ENCODE measurements at places on chromosomes 7 and 10.

GRCh38 chr10:48801001-48801421 lies 116.3 kb downstream of the WDFY4 start:
- no peak for DNase-seq

DNA sequence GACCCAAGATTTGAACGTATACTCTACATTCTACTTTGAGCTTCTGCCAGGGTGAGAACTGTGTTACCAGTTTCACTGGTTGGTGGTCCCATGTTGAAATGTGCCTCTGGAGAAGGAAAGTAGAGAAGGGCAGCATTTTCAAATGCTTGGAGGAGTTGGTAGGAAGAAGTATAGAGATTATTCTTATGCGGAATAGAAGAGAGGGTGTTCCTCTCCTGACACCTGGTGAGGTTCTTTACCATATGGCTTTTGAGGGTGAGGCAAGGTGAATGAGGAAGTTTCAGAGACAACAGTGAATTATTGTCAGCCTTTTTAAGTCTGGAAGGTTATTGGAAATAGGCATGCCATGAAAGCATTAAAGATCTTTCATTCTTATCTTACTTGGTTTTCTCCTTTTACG lies 34.3 kb downstream of the R3HCC1L start:
- no peak for DNase-seq

GRCh38 chr10:50533296-50533695 lies 90.5 kb downstream of the SGMS1 start:
- no peak for DNase-seq

GRCh38 chr10:12208460-12208859 lies 12.5 kb downstream of the CDC123 start:
- no peak for DNase-seq

GRCh38 chr10:62815381-62816075 lies 638 bp downstream of the EGR2 start:
- DNase-seq = no peak

DNA sequence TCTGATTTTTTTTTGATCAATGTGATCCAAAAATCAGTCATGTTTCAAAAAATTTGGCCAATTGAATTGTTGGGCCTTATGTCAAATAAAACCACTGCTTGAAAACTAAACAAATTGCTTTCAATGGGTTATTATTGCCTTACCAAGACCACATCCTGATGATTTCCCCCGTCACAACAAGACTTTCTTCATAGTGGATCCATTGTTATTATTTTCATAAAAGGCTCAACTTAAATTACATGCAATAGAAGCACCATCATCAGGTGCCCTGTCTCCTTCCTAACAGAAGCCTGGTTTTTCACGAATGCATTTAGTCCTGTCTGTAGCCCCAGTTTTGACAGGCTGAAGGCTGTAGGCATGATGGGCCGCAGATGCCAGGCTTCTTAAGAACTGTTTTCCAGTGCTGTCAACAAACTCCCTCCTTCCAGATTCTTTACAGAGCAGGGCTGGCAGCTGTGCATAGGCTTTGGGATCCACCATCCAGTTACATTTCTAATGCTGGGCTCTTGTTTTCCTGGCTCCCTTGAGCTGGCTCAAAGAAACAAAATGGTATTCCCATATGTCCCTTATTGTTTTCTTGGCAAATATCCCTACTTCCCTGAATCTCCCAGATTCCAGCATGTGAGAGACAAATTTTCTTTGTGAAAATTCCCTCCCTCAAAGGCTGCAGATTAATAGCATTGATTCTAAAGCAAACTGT lies 302.0 kb downstream of the TWIST1 start:
- no peak for DNase-seq

GRCh38 chr7:65037740-65038688 lies 31.5 kb upstream of the ERV3-1 start:
- DNase-seq = peak; percentile 94

- no peak for DNase-seq
These were observed 35.1 kb downstream of the ADD3 start for GRCh38 chr10:110042891-110043290.

All from NCI-H1092 (cell line).